ENCODE measurements at places on chromosomes 5 and 9.
A peak's percentile ranks its signal among the peaks of the same experiment; 100 is the strongest.

GRCh38 chr9:33196736-33197135 lies 29.6 kb upstream of the B4GALT1 start:
- no peak for DNase-seq

GRCh38 chr5:150791536-150791935 lies 13.0 kb downstream of the SMIM3 start:
- DNase-seq, result no peak

DNA sequence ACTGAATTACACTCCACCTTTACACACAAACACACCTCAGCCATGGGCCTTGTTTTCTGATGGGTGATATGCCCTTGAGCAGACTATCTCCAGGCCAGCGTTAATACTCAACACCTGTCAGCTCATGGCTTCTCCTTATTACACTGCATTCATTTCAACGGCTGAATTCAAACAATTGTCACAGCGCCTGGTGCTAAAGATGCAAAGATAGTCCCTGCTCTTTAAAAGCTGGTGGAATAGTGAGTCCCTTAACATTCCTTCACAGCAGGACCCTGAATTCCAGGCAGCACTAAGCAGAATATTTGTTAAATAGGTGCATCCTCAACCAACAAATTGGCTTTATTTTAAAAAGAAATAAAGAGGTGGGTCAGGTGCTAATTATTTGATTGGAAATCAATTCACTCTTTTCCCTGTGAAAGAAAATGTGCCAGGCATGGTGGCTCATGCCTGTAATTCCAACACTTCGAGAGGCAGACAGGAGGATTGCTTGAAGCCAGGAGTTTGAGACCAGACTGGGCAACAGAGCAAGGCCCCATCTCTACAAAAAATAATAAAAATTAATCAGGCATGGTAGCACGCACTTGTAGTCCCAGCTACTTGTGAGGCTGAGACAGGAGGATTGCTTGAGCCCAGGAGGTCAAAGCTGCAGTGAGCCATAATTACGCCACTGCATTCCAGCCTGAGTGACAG lies 155.7 kb upstream of the EFNA5 start:
- no peak for DNase-seq

DNA sequence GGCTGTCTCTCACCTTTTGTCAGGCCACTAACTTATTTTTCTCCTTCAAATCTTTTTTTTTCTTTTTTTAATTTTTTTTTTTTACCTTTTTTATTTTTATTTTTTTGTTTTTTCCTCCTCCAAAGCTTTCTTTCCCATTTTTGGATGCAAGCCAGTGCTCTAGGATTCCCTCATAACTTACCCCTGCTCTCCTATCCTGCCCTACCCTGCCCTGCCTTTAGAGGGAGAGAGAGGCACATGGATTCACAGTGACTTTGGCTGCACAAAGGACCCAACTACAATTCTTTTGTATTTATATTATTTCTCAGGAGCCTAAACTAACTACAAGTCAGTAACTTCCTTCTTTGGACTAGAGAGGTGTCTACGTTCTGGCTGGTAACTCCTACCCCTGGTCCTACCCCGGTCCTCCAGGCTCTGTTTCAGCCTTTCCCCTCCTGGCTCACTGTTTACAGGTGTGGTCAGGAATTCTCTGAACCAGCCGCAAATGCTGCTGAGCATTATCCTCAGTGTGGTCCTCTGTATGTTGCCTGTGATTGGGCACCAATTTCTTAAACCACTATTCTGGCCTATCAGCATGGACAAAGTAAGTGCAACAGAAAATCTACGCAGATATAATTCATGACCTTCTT lies 8.4 kb upstream of the RUSC2 start:
- peak; percentile 55 for DNase-seq

GRCh38 chr9:119322184-119322583 lies 47.1 kb downstream of the BRINP1 start:
- no peak for DNase-seq

GRCh38 chr5:145588558-145588957 lies 246.6 kb downstream of the PRELID2 start:
- DNase-seq, result no peak

- peak; percentile 55 for DNase-seq
These were observed 1728.3 kb upstream of the CDH9 start for GRCh38 chr5:28766565-28767158.

GRCh38 chr5:21689587-21689986 lies 1163.6 kb downstream of the CDH12 start:
- DNase-seq, result no peak

- DNase-seq, result no peak
These were observed 426.5 kb upstream of the CD180 start for GRCh38 chr5:67623078-67623477.

DNA sequence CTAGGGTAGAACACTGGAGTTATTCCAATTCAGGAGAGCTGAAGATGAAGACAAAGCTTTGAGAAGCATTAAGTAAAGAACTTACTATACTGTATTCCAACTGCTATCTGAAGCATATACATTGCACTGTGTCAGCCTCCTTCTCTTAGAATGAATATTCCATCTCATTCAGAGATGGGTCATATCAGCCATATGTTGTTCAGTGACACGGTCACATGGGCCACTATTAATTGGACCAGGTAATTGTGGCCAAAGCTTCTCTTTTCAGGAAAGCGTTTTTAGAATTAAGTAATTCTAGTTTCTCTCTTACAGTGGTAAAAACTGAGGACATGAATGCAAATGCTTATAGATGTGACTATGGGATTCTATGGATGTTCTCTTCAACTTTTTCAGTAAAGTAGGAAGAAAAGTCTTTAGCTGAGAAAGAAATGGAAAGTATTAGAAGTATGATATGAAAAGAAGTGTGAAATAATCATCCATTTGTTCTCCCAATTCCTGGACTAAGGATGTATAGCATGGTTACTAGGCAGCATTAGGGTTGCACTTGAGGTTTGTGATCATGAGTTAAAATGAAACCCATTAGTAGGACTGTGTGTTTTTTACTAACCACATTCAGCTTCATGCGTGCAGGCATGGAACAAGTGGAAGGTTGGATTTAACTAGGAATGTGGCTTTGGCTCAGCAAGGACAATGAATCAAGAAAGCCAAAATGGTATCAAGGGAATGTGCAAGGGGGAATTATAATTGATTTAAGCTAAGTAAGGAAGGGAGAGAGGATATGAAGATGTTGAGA lies 40.9 kb downstream of the CETN3 start:
- no peak for DNase-seq

GRCh38 chr5:178992291-178992895 lies 2.7 kb downstream of the GRM6 start:
- no peak for DNase-seq

- no peak for DNase-seq
These were observed 228.6 kb downstream of the NR3C1 start for GRCh38 chr5:143174714-143175398.

DNA sequence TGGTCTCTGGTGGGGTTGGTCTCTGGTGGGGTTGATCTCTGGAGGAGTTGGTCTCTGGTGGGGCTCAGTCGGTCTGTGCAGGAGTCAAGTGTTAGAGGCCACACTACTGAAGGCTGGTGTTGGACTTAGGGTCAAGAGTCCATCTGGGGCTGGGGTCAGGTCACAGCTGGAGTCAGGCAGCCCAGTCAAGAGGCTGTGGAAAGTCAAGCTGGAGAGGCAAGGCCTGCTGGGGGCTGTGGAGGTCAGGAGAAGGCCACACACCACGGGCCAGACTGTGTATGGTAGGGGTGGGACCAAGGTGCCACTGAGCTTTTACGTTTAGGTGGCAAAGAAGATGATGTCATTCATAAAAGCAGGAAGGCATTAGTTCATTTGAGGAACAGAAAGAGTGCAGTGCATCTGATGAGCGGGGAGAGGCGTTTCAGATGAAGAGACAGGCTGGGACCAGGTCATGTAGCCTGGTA lies 16.7 kb upstream of the CD74 start:
- DNase-seq, result no peak

- DNase-seq, result no peak
These were observed 172.7 kb upstream of the KLF9 start for GRCh38 chr9:70587201-70587600.

DNA sequence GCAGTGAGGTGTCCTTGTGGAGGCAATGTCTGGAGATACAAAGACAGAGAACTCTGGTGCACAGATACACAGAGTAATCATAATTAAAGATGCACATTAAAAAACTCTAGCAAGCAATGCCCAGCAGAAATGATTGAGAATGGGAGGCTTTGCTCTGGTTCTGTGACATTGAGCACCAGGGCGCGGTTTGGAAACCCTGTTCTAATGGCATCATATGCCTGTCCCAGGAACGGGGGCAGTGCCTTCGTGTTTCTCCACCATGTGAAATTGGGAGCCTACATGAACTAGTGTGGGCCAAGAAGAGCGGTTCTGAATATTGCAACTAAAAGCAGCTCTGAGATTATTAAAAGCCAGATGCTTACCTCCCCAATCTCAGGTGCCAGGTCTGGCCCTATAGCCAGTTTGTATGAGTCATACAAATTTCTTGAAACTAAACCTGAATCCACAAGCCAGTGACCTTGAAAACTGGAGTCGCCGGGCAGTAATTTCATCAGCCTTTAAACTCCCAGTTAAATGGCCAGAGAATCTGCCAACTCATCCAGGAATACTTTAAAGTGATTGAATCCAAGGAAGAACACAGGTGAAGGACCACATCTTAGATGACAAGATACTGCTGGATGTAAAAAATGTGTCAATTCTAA lies 22.2 kb upstream of the CTSL start:
- no peak for DNase-seq

- no peak for DNase-seq
These were observed 30.1 kb upstream of the NFIB start for GRCh38 chr9:14344053-14344524.

- no peak for DNase-seq
These were observed 265.9 kb downstream of the ENC1 start for GRCh38 chr5:74374656-74375055.

GRCh38 chr5:78644741-78645300 lies 3.8 kb downstream of the LHFPL2 start:
- no peak for DNase-seq

DNA sequence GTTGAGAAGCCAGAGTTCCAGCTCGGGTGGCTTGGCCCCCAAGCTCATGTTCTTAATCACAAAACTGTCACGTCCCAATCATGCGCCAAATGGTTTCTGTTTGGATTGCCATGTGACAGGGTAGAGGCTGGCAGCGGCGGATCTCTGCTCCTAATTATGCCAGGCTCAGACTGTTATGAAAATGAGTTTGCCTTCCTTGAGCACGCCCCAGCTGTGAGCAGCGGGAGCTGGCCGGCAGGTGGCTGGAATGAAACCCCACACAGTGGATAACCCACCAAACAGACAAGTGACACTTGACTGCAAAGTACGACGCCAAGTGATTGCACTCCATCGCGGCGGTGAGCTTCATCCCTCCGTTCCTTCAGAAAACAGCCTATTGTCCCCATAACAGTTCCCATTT lies 75.4 kb downstream of the CFAP77 start:
- no peak for DNase-seq

DNA sequence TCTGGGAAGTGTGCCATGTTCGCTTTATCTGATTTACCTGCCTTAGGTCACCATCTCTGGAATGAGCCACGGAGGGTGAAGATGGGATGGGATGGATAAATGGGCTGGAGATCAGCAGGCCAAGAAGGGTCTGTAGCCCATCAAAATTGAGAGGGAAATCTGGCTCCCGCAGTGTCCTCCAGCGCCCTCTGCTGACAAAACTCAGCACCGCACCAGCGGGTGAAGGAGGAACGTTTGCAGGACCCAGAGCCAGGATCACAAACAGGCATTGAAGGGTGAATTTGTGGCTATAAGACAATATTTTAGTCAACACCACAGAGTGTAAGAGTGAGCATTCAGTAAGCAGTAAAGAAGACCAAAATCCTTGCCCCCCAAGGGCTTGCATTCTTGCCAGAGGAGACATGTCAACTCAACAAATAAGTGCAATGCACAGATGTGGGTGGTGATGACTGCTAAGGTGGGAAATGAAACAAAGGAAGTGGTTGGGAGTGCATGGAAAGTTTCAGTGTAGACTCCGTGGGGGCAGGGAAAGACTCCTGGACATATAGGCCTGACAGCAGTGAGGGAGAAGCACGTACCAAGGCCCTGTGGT lies 124.4 kb downstream of the TENT4A start:
- peak; percentile 8 for DNase-seq

GRCh38 chr9:104850786-104851545 lies 77.0 kb downstream of the ABCA1 start:
- no peak for DNase-seq

- peak; percentile 87 for DNase-seq
These were observed 4.0 kb upstream of the NIPSNAP3A start for GRCh38 chr9:104743376-104743985.

DNA sequence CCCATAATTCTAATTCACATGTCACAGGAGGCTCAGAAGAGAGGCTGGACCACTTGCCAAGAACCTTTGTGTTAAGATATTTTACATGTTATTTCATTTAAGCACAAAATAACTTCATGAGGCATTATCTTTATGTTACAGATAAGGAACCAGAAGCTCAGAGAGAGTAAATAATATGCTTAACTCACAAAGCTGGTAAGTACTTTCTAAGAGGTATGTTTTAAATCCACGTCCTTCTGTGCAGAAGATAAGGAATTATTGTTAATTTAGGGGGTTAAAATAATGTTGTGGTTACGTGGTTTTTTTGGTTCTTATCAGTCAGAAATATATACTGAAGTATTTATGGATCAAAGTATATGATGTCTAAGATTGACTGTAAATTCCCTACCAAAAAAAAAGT lies 8.0 kb downstream of the STRBP start:
- DNase-seq, result no peak

GRCh38 chr9:35767458-35767857 lies 13.4 kb upstream of the MSMP start:
- DNase-seq, result no peak

DNA sequence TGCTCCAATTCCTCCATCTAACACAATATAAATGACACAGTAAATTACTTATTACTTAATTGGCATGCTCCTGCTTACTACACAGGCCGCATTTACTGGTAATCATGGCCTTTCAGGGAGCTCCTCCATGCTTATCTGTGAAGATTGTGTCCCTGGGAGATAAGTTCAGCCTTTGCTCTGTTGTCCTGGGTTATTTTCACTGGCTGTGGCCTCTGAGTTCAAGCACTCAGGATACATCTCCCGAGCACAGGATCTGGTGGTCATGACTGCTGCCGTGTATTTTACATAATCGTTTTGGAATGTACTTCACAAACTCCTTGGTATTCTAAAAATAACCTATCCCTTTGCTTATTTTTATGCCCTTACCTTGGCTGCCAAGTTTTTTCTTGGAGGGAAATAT lies 215.7 kb downstream of the ICE1 start:
- DNase-seq, result no peak

DNA sequence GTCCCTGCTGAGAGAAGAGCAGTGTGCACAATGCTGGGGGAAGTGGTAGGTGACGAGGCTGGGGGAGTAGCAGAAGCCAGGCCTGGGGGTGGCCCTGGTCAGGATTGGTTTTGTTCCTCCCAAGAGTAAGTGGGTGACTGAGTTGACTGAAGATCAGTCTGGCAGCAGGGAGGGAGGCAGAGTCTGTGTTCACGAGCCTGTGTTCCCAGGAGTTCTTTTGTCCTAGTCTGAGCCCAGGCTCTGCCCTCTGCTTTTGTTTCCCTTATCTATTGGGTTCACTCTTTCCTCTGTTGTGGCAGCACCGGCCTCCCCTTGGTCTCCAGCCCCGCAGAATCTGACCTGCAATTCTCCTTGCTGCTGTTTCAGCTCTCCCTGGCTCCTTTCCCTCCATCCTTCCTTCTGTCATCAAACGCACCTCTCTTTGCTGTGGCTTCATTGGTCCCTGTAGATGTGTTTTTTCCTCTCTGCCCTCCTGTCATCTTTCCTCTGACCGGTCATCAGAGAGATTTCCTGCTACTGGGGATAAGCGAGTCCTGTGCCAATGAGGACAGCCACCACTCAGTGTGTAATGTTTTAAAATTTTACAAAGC lies 607.4 kb downstream of the KIF4B start:
- no peak for DNase-seq

- no peak for DNase-seq
These were observed 230.6 kb downstream of the EBF1 start for GRCh38 chr5:158869092-158869491.

GRCh38 chr9:123167474-123167873 lies 100.9 kb downstream of the STRBP start:
- no peak for DNase-seq
